GM12892 (cell line): ENCODE measurements at places on chromosomes 16 and 17.

GRCh38 chr16:78795433-78795832, 696.0 kb downstream of the WWOX start:
- no peak for DNase-seq

GRCh38 chr16:69762814-69763598, 874 bp downstream of the WWP2 start:
- no peak for DNase-seq

DNA sequence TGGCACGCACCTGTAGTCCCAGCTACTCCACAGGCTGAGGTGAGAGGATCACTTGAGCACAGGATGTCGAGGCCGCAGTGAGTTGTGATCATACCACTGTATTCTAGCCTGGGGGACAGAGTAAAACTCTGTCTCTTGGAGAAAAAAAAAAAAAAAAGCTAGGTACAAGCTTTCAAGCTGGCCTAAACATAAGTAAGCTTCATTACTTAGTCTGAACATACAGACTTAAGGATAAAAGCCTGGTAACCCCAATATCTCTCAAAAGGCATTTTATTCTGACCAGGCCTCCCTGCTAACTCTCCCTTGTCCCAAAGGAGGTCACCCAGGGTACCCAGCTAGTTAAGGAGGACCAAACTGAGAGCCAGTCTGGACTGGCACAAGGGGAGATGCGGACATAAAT, 46.2 kb downstream of the TOM1L2 start:
- DNase-seq, result no peak

DNA sequence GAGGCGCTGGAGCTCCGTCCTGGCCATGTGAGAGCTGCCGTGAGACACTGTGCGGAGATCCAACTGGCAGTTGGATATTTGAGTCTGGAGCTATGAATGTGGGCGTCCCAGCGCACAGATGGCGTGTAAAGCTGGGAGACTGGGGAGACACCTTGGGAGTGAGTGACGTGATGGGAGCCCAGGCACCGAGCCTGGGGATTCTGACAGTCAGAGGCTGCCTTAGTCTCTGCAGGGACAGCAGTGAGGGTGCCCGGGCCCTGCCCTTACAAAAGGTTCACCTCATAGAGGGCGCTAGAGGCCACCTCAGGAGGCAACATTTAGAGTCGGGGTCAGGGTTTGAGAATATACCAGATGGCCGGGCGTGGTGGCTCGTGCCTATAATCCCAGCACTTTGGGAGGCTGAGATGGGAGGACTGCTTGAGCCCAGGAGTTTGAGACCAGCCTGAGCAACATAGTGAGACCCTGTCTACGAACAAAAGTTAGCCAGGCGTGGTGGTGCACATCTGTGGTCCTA, 194.1 kb upstream of the GSE1 start:
- no peak for DNase-seq

GRCh38 chr16:46730126-46730525, 18.0 kb downstream of the MYLK3 start:
- no peak for DNase-seq

GRCh38 chr17:68542698-68543463, 30.7 kb downstream of the PRKAR1A start:
- no peak for DNase-seq

- no peak for DNase-seq
These were observed 102.8 kb downstream of the MAF start for GRCh38 chr16:79497606-79498350.

GRCh38 chr17:21191698-21192097, 22.3 kb downstream of the TMEM11 start:
- DNase-seq, result no peak

- DNase-seq, result no peak
These were observed 667.4 kb upstream of the SALL1 start for GRCh38 chr16:51818342-51818944.

DNA sequence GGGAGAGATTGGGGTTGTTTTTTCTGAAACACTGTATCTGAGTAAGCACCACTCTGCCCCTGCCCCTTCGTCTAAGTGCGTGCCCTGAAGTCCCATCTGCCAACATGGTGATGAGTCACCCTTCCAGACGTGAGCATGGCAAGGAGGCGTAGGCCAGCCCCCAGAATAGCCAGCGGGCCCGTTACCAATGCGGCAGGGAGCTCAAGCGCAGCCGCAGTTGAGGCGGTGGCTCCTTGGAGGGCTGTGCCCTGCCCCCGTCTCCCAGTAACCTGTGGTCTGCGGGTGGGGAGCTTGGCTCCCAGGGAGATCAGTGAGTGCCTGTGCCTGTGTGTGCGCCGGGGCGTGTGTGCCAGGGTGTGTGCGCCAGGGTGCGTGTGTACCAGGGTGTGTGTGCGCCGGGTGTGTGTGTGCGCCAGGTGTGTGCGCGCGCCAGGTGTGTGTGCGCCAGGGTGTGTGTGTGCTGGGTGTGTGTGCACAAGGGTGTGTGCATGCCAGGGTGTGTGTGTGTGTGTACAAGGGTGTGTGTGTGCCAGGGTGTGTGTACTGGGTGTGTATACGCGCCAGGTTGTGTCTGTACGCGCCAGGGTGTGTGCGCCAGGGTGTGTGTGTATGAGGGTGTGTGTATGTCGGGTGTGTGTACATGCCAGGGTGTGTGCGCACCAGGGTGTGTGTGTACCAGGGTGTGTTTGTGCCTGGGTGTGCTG, 98.6 kb upstream of the CHMP6 start:
- no peak for DNase-seq

- peak; percentile 78 for DNase-seq
These were observed 1.7 kb downstream of the ARHGDIA start for GRCh38 chr17:81869221-81870130.

GRCh38 chr17:38748892-38749222, 721 bp upstream of the PCGF2 start:
- no peak for DNase-seq

DNA sequence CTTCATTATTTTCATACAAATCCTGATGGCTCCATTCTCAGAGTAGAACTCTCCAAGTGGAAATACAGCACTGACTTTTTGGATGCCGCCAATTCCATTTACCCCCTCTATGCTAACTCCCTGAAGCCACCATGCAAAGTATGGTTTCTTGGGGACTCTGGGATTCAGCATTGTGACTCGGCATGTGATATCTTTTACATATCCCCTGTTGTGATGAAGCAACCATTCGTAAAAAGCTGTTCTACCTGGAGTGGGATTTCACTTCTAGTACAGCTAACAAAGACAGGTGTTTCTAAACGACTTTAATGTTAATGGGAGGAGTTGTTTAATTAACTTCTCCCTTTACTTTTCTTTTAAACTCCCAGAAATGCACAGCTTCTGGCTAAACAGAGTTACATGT, 533.5 kb downstream of the RBFOX1 start:
- DNase-seq, result no peak

DNA sequence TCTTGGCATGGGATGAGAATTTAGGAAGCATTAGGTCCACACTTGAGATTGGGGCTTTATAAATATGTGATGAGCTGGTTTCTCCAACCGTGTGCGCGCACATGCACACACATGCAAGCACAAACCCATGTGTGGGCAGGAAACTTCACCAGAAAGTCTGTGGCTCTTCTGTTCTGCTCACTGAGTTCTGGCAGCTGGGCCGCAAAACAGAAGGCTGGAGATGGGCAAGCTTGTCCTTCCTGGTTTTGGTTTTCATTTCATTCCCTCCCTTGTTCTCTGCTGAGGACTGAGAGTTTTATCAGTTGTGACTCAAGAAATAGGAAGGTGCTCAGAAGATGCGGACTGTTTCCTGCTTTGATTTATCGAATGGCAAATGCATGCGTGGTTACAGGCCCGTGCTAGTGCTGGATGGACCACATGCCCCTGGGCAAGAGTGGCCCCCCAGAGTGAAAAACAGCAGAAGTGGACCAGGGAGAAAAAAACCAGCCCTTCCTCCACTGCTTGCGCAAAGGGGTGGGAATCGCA, 14.1 kb downstream of the MAP3K14 start:
- no peak for DNase-seq

DNA sequence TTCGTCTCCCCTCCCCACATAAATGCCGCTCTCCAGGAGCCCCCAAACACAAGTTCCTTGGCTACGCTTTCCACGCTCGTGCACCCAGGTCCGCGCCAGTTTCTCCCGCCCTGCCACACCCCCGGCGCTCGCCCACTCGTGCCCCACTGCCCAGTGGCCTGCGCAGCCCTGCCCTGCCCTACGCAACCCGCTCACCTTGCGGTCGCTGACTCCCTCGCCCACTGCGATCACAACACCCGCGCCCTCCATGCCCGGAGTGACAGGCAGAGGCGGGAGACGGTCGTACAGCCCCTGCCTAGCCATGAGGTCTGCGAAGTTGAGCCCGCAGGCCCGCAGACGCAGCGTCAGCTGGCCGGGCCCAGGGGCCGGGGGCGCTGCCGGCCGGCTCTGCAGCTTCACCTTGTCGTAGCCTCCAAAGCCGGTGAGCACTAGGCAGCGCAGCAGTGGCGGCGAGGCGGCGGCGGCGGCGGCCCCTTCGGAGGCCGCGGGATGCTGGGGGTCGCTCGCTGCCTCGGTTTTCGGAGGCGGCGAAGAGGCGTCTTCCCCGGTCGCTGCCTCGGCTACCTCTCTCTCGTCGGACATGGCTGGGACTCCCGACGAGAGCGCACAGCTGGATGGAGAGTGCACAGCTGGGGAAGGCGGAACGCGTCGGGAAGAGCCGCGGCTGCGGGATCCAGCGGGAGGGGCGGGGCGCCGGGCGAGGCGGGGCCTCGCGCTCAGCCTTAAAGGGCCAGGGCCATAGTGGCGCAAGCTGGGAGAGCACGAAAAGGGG, at the start of gene VAT1:
Gene VAT1 (minus strand): TSS at position 645 of the 772 bp plus-strand sequence. CDS start 63 bp downstream, at position 582.
- peak; percentile 75 for DNase-seq

DNA sequence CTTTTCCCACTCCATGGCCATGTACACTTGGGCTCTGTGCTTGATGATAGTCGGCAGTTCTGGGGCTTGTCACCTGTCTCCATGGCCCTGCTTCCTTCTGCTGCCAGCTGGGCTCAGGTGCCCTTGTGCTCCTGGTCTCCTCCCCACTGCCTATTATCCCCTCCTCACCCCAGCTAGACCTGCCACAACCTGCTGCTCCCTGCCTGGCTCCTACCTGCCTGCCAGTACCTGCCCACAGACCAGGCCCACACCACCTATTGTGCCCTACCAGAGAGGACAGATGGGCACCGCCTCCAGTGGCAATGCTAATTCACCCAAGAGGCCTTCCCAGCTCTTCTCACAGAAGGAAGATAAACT, 538 bp upstream of the RAPGEFL1 start:
- no peak for DNase-seq

DNA sequence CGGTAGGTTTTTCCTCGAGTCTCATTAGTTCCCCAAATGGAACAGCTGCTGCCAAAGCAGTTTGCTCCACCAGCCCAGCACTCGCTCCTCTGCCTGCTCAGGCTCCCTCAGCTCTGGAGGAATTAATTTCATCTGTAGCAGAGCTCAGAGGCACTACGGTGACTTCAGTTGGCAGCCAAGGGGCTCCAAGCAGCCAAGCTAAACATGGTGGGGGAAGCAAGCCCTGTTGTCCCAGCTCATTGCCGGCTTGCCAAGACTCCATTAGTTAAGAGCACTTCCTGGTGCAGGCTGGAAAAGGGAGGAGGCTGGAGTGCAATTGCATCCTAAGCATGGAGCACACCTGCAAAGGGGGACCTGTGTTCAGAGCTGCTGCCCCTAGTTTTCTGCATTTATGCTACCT, 78.7 kb upstream of the GPRC5B start:
- DNase-seq, result no peak

GRCh38 chr17:49290690-49291359, 60.2 kb upstream of the PHOSPHO1 start:
- no peak for DNase-seq

DNA sequence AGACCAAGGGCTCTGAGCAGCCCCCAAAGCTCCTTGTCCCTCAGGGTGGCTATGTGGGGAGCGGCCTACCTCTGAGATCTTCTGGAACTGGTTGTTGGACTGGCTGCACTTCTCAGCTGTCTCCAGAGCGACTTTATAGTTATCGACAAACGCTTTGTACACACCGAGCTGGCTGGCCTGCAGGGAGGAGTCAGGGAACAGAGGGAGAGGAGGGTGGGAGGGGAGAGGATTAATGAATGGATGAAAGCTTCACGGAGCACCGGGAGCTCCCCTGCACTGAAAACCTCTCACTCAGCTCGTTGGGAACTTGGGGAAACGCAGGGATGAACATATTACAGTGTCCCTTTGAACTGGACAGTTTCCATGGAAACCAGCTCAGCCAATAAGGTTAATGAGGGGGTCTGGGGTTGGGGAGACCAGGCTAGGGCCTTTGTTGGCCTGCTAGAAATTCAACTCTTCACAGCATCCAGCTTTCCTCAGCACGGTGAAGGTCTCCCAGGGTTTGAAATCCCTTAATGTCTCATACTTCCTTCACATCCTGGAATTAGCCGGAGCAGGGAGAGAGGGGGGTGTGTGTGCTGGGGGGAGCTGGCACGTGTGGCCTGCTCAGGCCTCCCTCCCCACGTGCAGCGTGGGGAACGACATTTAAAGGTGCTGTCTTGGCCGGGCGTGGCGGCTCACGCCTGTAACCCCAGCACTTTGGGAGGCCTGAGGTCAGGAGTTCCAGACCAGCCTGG, 86.7 kb downstream of the TIMM22 start:
- DNase-seq, result no peak

DNA sequence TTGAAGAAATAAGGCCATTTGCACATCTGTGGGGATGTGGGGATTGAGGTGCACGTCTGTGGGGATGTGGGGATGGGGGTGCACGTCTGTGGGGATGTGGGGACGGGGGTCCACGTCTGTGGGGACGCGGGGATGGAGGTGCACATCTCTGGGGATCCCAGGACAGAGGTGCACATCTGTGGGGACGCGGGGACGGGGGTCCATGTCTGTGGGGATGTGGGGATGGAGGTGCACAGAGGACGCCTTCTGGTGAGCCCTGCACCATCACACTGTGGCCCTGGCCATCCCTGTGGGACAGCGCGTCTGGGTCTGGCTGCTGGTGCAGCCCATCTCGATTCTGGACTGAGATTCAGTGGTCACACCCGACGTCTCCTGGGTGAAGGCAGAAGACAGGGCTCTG, 161.4 kb downstream of the LAT start:
- DNase-seq, result no peak

DNA sequence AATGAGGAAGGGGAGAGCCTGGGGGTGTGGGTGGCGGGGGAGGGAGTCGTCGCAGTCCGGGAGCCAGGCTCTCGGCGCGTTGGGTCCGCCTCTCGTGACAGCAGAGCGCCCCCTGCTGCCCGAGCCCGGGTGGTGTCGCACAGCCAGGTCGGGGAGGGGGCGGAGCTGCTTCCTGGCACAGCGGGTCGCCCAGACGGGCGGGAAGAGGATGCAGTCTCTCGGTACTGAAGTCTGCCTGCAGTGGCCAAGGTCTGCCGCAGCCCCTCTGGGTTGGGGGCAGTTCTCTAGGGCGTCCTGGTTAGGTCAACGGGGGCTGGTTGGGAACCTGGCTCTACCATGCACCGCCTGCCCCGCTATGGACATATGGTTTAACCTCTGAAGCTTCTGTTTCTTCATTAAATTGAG, 38.2 kb upstream of the CCDC182 start:
- DNase-seq, result peak; percentile 55

DNA sequence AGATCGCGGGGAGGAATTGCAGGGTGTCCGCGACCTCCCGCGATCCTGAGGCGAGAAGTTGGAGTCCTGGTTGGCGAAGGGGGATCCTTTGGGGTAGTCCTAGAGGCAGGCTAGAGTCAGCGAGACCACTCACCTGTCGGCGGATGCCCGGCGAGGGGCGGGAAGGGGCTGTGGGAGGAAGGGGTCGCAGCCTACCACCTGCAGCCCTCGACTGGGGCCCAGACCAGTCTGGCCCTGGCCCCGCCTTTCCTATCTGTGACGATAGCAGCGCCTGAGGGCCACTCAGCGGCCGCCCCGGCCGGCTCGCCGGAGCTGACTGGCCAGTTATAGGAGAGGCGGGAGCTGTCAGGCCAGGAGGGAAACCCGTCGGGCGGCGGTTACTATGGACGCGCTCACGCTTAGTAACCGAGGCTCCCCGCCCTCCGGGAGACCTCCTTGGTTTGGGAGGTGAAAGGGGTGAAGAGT, at the start of gene TEKT3:
Gene TEKT3 (minus strand): TSS at position 213 of the 465 bp plus-strand sequence. CDS start 10,012 bp downstream, outside the sequence.
- no peak for DNase-seq
